ENCODE measurements at places on chromosomes 12 and 14.

GRCh38 chr14:90732718-90733117 is 83.5 kb downstream of the TTC7B start:
- DNase-seq = peak; percentile 52

DNA sequence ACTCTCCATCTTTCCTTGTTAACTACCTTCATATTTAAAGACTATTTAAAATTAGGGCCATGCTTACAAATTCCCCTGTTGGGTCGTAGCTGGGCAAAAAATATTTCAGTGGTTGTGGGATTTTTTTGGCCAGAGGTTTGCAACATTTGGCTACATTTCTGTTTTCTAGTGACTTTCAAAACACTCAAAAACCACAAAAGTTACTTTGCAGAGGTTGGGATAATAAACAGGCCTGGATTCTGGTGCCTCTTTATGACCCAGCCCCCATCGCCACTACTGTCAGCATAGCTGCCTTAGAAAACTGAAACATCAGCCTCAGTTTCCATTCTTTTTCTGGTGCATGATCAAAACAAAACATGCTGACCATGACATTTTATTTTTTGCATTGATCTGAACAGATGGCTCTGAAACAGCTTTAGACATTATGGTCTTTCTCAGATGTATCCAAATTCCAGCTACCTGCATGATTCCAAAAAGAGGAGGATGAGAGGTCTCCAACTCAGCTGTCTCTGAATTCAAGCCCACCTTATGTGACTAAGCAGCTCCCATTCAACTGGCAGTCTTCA is 5.2 kb downstream of the DPF3 start:
- no peak for DNase-seq

DNA sequence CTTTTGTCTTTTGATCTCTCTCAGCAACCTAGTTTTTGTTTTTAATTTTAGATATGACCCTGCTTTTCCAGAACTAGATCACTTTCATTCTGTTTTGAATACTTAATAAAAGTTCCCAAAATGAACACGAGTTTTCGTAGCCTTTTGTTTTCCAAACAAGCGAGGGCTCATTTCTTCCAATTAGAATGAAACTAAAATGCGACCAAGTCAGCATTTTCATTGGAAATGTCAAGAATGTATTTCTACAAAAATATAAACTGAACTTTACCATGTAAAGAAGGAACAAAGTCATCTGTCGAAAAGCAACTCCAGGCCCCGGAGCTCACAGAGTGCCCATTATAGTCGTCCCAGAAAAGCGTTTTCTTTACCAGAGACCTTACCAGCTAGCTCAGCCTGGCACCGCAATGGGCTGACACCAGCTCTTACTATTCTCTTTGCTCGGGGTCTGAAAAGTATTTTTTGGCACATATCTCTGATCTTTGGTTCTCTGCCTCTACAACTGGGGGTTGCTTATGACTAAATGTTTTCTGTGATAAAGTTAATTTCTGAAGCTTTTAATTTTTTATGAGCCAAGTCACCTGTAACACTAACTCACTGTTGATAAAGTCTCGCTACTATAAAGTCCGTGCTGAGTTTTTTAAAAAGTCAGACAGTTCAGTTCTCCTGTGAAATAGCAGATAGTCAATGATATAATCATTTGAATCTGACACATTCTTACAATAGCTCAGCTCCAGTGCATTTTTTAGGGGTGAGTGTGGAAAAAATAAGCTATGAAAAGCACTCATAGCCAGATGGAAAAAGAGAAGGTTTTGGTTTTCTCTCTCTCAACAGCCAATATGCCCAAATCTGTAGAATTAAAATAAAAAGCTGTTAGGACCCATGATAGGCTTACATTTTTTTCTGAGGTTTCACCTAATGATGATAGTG is 43.4 kb downstream of the SAMD4A start:
- DNase-seq = no peak

GRCh38 chr12:64395739-64396138 is 5.2 kb upstream of the C12orf56 start:
- no peak for DNase-seq

DNA sequence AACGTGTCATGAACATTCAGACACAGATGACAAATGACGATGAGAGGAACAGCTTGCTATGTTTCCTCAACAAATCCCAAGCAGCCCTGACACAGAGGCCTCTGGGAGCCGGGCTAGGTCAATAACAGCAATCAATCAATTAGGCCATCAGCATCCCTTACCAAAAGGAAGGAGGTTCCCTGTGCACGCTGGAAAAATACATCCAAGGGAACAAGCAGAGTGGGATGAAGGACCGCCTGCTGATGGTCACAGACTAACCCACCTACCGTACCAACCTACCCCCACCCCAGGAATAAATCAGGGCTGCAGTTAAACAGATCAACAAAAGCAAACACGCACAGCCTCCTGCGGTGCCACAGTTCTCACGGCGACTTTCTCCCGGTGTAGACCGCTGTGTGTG is 265.1 kb upstream of the SFSWAP start:
- no peak for DNase-seq

DNA sequence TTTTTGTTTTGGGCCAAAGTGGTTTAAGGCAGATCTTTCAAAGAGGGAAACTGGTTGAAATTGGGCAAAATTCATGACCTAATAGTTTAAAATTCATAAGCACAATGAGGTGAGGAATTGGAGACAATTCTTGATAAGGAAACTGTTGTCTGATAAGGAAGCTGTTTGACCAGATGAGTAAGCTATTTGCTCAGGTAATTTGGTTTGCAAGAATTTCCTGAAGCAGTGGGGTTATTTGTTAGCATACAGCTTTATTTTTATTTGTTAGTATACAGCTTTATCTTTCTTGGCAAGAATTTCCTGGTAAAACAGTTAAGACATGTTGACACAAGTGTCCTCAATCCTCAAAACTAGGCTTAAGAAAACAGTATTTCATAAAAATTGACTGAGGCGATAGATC is 559.0 kb downstream of the GALC start:
- no peak for DNase-seq

DNA sequence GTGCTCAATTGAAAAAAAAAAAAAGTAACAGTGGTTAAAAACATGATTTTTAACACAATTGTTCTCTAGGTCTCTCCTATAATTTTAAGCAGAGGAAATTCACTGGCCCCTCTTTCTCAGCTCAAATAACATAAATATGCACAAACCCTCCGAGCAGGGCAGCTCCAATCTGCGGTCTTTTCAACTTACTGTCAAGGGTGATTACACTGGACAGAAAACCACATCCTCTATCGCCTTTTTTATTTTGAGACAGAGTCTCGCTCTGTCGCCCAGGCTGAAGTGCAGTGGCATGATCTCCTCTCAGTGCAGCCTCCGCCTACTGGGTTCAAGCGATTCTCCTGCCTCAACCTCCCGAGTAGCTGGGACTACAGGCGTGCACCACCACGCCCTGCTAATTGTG is 16.5 kb upstream of the GABARAPL1 start:
- DNase-seq = no peak

DNA sequence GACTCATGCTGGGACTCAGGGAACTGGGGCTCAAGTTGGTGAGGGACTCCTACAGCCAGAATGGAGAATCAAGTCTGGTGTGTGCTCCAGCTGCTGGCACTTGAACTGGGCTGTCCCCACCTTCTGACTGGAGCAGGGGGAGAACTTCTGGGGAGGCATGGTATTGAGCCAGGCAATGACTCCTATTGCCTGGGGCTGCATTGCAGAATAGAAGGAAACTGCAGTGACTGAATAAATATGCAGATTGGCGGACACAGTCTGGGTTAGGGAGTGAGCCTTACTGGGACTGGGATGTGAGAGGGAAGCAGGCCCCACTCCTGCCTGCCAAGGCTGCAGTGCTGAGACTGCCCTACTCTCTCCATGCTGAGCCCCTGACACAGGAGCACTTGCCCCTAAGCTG is 8.8 kb upstream of the ZNF268 start:
- DNase-seq = no peak

- no peak for DNase-seq
Observed at GRCh38 chr12:92111256-92111655, 34.4 kb downstream of the BTG1 start.

GRCh38 chr14:104984056-104984894 is 1.3 kb upstream of the CLBA1 start:
- DNase-seq = no peak

GRCh38 chr14:60175255-60175902 is 10.2 kb upstream of the DHRS7 start:
- DNase-seq = no peak

GRCh38 chr12:6536894-6537579 is 2.7 kb downstream of the GAPDH start:
- no peak for DNase-seq

DNA sequence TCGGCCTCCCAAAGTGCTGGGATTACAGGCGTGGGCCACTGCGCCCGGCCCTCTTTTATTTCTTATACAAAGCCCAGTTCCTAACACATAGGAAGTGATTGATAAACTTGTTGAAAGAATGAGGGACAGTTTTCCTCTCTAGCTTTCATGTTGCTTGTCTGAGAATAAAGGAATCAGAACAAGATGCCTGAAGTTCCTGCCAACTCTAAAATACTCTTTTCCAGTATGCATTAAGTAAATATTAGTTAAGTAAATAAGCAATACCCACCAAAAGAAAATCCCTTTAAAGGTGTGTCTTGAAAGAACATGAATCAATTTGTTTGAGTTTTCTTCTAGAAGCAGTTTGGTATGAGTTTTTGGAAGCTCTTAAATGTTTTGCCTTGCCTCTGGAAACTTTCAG is 24.4 kb upstream of the CD27 start:
- DNase-seq = no peak

DNA sequence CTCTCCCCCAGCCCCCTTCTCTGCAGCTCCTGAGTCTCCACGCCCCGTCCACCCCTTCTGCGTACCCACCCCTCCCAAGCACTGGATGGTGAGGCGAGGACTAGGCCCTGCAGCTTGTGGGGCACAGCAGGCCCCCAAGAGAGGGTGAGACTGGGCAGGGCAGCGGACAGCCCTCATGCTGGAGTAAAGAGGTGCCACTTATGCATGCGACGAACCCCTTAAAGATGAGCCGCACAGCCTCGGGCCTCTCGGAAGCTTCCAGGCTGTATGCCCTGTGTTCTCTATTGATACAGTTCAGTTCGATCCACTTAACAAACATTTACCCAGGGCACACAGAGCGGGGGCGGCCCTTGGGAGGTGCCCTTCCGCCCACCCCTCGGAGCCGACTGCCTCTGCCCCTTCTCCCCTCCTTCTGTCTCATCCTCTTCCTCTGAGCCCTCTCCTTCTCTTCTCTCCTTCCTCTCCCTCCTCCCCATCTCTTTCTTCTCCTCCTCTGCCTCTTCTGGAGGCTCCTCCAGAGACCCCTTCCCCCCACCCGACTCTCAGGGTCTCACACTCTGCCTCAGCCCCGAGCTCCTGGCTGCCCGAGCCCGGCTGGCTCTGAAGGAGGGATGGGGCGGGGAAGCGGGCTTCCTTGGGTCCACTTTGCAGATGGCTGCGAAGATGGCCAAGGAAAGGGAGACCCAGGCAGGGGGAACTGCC is 32.7 kb upstream of the DLK1 start:
- no peak for DNase-seq

DNA sequence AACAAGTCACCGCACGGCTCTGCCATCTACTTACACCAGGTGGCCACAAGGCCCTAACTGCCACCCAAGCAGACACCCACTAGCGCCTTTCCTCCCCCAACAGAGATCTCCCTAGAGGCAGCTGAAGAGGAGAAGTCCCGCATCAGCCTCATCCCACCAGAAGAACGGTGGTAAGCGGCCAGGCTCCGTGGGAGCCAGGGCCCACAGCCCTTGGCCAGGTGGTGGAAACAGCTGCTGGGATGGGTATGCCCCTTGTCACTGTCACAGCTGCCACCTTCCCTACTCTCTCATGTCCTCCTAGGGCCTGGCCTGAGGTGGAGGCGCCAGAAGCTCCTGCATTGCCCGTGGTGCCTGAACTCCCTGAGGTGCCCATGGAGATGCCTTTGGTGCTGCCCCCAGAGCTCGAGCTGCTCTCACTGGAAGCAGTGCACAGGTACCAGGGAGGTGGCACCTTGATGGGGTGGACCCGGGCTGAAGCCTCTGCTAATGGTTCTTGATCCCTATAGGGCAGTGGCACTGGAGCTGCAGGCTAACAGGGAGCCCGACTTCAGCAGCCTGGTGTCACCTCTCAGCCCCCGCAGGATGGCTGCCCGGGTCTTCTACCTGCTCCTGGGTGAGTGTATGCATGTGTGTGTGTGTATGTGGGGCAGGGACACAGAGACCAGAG is 7.5 kb downstream of the REC8 start:
- no peak for DNase-seq

- no peak for DNase-seq
Observed at GRCh38 chr12:72699362-72699761, 427.2 kb downstream of the TRHDE start.

GRCh38 chr14:63342371-63342770 is 23.6 kb upstream of the GPHB5 start:
- no peak for DNase-seq

GRCh38 chr12:113762155-113762881 is 203.8 kb downstream of the RBM19 start:
- no peak for DNase-seq

DNA sequence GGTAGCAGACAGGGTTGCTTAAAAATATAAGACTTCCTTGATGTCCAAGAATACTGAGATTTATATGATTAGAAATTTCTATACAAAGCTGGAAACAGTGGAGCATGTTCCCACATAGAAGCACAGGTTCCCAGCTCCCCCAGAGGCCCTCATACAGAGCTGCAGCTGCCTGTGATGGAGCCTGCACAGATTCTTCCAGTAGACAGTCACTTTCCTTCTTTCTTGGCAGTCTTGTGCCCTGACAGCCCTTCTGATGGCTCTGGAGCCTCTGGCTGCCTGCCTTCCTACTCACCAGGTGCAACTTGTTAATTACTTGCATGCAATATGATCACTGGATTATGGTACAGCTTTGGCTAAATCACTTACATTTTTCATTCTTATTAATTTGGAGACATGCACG is 44.4 kb downstream of the BICD1 start:
- no peak for DNase-seq

- no peak for DNase-seq
Observed at GRCh38 chr14:51527073-51527472, 124.6 kb upstream of the FRMD6 start.

- DNase-seq = no peak
Observed at GRCh38 chr14:76294876-76295275, 81.1 kb upstream of the ESRRB start.

DNA sequence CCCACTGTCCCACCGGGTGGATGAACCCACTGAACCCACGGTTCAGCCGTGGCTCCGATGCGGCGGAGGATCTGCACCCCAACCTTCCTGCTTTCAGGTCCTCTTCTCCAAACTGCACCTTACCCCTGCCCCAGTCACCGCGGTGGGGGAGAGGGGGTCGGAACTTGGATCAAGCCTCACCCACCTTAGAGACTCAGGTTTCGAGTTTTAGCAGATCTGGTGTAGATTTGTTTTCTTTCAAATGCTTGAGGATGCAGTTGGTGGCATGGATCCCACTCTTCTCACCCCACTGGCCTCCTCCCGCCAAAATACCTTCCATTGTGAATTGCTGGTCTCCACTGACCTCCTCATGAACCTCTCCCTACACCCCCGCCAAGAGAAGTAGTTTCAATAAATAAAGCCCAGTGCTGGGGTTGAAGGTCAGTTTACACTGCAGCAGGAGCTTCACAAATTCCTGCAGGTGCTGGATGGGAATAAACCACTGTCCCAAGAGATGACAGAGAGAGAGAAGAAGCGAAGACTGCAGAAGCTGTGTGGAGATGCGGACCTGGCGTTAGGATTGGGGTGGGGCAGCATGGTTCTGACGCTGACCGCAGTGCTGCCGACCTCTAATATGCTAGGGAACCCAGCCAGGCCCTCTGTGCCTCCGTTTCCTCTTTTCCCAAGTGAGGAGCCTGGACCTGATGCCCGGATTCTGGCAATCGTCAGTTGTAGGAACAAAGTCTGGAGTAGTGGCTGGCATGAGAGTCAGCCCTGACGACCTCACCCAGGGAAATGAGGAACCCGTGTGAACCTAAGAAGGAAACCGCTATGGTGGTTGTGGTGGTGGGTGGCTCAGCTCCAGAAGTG is 7.4 kb downstream of the TTC6 start:
- no peak for DNase-seq

Data from inflammatory macrophage treated with lipopolysaccharide for 1 hour (primary cell).